ENCODE measurements at places on chromosomes 3 and 15.

GRCh38 chr3:85455561-85456200 lies 496.9 kb downstream of the CADM2 start:
- no peak for DNase-seq

DNA sequence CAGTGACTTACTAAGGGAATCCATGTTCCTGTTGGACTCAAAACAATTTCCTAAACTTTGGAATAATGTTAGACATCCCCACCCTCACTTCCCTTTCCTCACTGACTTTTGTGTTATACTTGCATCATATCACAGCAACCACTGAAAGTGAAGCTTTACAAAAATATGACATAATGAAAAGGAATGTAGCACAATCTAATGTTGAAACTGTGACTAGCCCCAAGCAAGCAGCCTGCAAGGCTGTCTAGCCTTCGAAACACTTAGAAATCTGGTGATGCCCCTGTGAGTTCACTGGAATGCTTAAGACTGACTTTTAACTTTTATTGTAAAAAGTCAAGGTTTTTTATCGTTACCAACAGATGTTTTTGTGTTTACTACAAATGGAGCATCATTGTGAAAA lies 203.7 kb upstream of the ZNF385D start:
- no peak for DNase-seq

- no peak for DNase-seq
Measured at GRCh38 chr3:23872330-23872729, 44.5 kb downstream of the NKIRAS1 start.

DNA sequence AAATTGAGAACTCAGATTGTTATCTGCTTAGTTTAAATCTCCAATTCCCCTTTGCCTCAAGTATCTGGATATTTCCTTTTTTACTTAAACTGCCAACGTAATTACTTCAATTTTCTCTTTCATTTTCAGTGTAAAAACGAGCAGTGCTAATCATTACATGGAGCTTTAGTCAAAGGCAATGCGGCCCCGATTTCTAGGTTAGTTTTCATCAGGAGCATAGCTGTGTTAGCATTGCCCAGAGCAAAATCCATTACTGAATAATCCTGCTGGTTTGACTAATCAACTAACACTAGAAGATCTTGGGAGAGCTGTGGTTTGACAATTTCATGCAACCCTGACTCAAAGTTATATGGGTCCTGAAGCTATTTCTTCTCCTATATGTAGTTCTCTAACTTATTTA lies 46.2 kb downstream of the ZPLD1 start:
- no peak for DNase-seq

Measured in stimulated activated CD8-positive, alpha-beta memory T cell treated with anti-CD3 and anti-CD28 coated beads, Interleukin-15, amount 100 ng/mL, for 1 hour (primary cell).